CD4-positive, alpha-beta T cell treated with Interleukin-15 for 4 hours (primary cell): ENCODE measurements at places on chromosomes 3 and 15.

- DNase-seq: no peak
These were observed 1.2 kb upstream of the RYK start for GRCh38 chr3:134251731-134252391.

DNA sequence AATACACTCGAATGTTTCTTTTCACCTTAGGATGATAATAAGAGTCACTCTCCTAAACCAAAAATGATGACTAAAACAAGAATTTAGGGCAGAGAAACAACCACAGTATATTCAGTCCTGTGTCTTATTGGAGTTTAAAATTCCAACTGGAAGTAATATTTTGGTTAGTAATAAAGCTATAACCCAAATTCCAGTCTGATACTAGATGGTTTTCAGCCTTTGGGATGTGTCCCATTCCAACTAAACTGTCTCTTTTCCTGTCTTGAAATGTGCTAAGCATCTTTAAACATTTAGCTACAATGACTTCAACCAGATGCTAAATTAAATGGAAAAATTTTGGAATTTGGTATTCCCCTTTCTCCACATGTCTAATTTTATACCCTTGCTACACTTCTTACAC is 510.0 kb downstream of the ROBO1 start:
- DNase-seq: no peak

- DNase-seq: no peak
These were observed 80.3 kb upstream of the ABHD17C start for GRCh38 chr15:80614711-80615360.

- no peak for DNase-seq
These were observed 136.9 kb downstream of the PLCL2 start for GRCh38 chr3:17021614-17022013.

DNA sequence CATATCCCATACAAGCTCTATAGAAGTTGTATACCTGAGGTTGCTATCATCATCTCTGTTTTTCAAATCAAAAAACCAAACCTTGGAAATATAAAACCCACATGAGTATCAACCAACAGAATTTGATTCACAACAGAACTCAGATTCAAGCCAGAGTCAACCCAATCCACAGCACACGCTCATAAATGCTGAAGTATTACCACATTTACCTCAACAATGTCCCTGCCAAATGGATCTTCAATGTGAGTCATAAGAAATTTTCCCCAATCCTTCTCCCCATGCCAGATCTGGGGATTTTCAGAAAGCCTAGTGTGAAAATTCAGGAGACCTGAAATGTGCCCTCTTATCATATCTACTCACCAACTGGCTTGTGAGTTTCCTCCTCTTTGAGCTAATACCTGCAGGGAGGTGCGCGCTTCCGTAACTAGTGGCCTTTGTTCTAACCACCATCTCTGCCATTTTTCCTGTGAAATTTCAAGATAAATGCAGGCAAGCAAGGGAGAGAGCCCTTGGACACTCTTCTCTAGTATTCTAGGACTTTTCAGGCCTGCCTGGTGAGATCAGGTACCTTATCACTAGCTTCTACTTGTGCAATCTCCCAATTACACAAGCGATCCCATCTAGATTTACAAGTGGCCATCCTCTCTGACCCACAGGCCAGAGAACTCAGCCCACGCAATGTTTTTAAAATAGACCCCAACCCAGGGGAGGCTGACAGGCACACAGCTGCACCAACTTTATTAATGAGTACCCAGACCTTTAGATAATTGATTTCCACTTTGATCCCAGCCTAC is 1076.9 kb upstream of the CFAP20DC start:
- DNase-seq: no peak

DNA sequence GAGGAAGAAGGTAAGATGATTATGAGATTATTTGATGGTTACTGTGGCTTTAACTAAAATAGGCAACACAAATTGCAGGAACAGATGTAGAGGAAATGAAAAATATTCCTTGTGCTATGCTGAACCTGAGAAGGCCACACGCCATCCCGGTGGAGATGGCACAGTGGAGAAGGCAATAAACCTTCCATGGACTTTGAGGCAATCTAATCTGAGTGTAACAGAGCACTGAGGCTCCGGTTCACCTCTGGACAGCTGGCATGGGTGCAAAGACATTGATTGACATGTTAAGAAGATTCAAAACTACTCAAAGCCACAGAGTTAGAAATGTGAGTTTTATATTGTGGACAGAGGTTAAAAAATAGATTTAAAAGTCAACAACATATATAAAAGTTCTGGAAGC is 535.7 kb downstream of the AGBL1 start:
- DNase-seq: no peak

GRCh38 chr15:42141795-42142667 is 14.4 kb downstream of the PLA2G4F start:
- DNase-seq: no peak

- peak; percentile 76 for DNase-seq
These were observed 13.7 kb downstream of the CELF6 start for GRCh38 chr15:72306211-72306785.

GRCh38 chr3:42780892-42781700 is 8.0 kb upstream of the CCDC13 start:
- peak; percentile 75 for DNase-seq

DNA sequence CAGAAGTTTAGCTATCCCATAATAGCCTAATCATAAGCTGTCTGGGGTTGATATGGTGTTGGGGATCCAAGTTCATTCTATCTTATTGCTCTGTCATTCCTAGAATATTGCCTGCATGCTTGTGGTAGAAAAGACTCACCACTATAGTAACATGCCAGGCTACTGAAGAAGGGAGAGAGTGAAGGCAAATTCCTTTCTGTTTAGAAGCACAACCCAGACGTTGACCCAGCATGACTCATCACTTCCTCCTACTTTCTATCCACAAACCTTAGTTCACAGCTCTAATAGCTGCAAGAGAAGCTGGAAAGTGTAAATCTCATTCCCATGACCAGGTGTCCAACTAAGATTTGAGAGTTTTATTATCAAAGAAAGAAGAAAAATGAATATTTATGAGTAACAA is 57.8 kb upstream of the NMD3 start:
- no peak for DNase-seq

DNA sequence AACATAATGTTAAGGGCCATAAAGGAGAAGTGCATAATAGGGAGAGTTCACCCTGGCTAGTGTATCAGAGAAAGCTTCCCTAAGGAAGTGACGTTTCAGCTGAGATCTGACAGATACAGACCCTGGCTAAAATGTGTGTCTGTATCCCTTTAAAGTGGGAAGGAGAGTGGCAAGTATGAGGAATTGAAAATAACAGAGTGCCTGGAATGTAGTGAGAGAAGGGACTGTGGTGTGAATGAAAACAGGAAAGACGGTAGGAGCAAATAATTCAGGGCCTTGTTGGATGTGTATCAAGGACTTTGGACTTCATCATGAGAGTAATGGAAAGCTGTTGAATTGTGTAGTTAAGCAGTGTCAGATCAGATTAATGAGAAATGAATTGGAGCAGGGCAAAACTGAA is 30.5 kb downstream of the NEO1 start:
- DNase-seq: no peak

DNA sequence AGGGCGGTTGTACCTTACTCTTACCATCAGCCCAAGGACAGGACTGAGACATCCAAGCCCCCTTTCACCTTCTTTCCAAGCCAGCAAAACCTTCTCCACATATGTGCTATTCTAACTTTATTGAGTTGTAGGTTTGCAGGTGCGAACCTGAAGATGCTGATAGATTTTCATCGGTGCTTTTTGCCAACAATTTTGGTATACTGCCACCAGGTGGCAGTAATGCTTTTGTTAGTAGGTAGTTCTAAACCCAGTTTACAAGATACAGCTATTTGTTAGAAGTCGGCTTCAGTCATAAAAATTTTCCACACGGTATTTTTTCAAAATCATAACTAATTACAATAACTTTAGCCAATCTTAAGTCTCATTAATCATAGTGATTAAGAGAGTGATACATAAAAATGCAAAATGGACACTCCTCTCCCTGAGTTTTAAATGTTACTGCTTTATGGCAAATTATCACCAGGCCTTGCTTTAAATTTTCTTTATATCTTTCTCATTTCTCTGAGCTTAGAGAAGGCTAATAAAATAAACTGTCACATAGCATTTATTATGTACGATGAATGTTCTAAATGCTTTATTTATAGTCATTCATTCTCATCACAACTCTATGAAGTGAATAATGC is 636 bp downstream of the TBC1D21 start:
- peak; percentile 45 for DNase-seq

DNA sequence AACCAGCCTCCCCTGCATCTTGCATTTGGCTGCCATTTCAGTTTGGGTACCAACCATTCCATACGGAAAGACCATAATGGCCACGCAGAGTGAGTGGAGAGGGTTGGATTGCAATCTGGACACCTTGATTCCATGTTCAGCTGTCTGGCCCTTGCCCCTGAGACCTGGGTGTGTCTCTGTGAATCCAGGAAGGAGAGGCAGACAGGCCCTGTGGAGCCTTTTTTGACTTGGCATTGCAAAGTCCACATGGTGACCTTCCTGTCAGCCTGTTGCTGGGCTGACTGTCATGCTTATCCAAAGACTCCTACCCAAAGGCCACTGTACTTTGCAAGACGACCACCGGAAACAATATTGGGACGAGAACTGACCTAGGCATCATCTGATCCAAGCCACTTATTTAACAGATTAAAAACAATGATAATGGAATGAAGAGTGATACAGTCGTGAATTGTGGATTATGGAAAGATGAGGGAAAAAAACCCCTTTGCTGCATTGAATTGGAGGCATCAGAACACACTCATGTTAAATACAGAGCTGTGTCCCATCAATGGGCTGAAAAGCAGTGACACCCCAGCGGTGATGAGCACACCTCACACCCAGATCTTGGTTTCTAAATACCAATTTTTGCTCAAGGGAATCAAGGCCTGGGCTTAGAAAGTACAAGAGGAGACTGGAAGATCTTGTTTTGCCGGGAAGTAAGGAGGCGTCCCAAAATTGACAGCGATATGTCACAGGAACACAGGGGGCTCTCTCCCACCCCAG is 86.0 kb downstream of the LRRK1 start:
- no peak for DNase-seq

GRCh38 chr3:99551520-99551919 is 86.9 kb upstream of the COL8A1 start:
- DNase-seq: no peak

DNA sequence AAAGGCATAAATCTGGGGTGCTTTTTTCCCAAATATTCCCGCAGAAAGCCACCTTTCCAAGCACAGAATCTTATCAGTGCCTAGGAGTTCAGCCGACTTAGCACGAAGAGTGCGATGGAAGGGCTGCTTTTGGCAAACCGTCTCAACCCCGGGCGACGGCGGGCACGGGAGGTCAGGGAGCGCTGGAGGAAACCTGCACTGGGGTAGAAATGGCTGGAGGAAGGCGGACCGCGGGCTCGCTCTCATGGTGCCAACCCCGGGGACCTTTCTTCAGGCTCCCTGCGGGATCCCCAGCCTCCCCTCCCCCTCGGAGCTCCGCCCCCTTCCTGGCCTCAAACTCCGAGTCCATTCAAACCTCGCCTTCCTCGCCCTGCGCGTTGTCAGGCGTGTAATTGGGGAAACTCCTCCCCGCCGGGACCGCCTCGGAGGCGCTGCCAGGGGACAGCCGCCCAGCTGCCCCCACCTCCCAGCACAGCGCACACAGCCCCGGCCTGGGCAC is at the start of gene GABRG3:
Gene GABRG3, plus strand, starts transcription at position 470 of the 499 bp plus-strand sequence.
- DNase-seq: no peak

DNA sequence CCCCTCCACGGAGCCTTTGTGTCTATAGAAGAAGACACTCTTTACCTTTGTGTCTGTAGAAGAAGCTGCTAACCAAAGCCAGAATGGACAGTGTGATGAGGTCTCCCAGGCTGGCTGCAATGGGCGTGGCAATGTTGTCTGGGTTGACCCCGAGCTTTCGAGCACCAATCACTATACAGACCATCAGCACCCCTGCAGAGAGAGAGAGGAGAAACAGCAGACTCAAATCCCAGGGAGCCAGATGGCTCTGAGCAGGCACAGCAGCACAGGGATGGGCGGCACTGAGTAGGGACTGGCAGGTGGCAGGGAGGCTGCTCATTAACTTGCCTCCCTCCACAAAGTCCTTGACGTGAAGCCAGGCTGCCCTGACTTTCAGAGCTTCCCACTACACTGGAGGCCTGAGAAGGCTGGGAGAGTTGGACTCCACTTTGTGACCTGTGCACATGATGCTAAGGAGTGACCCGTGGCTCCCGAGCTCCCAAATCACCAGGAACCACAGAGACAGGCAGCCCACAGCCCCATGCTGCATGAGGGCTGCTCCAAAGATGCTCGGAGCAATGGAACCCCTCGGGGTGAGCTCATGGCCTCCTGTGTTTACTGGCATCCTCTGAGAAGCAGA is 53.9 kb downstream of the ROPN1B start:
- DNase-seq: no peak

DNA sequence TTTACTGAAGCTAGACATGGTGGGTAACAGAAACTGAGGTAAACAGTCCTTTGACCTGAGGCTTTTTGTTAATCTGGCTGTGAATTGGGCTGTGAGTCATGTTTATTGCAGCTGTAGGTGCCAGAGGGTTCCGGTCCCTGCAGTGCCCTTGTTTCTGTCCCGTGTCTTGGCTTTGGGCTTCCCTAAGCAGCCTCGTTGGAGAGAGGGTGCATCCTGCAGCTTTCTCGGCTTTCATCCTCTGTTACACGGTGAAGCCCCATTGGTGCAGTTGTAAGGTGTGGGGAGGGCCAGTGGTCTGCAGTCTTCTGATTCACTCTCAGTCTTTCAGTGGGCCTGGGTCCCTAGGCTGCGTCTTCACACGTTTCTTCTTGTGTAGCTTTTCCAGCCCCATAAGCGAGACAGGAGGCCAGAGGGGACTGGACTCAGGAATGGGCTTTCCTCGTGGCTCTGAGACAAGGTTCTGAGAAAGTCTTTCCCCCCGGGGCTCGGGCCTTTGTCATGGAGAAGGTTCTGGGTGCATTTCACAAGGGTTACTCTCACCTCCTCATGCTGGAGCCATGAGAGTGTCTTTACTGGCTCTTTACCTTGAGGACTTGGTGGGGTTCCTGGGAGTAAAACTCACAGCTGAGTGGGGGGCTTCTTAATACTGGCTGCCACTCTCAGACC is 33.1 kb downstream of the ASB7 start:
- no peak for DNase-seq

DNA sequence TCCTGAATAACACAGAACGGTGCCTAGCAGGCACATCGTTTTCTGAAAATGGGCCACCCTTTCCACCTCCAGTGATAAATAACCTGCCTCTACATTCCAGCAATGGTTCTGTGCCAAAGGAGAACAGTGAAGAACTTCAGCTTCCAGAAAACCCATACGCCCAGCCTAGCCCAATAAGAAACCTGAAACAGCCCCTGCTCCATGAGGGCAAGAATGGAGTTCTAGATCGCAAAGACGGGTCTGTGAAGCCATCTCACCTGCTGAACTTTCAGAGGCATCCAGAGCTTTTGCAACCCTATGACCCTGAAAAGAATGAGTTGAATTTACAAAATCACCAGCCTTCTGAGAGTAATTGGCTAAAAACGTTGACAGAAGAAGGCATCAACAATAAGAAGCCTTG is 61.9 kb downstream of the CGNL1 start:
- no peak for DNase-seq

- no peak for DNase-seq
These were observed 633.7 kb downstream of the MECOM start for GRCh38 chr3:169029674-169030285.
